ENCODE measurements at places on chromosomes 16 and 17.

DNA sequence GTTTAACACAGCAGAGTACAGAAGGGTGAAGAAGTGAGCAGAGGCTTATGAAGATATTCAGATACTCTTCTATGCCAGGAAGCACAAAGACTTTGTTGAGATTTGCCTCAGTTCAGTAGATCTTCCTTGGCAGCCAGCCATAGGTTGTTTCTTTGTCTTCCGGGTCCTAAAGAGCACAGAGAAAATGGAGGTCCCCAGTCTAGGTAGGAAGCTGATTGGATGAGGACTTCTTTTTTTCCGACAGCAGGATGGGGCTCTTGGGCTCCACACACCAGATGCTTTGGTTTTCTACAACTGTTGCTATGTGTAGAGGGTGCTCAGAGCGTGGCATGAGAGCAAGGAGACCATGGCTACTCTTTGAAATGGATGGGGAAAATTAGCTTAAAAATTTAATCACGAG, 8.3 kb upstream of the CDC6 start:
- DNase-seq, result peak; percentile 82

DNA sequence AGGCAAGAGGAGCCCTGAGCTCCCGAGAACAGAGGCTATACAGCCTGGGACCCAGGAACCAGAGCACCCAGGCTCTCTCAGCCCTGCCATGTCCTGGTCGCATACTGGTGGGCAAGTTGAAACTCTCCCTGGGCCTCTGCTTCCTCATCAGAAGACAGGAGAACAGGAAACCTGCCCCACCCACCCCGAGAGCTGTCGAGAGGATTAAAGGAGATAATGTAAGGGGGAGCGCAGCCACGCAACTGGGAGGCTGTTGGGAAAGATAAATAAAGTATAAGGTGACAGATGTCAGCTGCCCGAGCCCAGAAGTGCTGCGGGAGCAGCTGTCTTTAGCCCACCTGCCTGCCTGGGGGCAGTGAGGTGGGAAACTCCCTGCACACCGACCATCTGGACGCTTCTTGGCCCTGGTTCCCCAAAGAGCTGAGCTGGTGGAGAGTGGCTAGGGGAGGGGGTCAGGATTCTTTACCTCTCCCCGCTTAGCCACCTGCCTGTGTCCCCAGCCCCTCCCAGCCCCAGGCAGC, 6.8 kb downstream of the KIF19 start:
- DNase-seq, result peak; percentile 100

GRCh38 chr16:64878940-64879339, 242.9 kb downstream of the CDH11 start:
- DNase-seq, result no peak

DNA sequence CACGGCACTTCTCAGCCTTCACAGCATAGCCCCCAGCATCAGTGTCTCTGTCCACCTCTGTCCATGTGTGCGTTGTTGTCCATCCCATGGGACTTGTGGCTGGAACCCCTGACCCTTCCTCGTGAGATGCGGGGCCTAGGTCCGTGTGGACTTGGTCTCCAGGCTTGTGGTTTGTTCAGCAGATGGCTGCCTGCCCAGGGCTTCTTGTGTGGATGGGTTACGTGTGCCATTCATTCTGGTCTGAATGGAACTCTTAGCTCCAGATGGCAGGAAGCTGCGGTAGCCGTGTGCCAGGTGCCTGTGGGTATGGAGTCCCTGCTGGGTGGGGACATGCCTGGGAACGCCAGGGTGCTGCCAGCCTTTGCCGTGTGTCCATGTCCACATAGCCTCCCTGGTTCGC, 31.7 kb upstream of the NUDT16L1 start:
- DNase-seq, result no peak

GRCh38 chr17:29617481-29618271, 5.0 kb downstream of the CORO6 start:
- peak; percentile 92 for DNase-seq

GRCh38 chr17:55598495-55598894, 87.2 kb upstream of the SMIM36 start:
- peak; percentile 4 for DNase-seq

All from NCI-H82 (cell line).